DND-41 (cell line): ENCODE measurements at places on chromosomes 2 and 18.

DNA sequence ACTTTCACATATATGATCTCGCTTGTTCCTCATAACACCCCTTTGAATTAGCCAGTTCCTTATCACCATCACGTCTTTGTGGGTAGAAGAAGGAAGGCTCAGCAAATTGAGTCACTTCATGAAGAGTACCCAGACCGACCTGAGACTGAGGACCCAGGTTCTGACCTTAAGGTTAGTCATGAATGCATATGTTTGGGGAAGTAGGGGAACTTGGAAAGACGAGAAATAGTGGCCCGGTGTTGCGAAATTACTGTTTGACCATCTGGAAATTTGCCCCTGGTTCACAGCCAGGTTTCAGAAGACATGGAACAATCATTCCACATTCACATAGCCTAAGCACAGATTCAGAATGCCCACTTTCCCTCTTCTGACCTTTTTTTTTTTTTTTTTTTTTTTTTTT is 59.8 kb downstream of the MEIS1 start:
- no peak for DNase-seq

- DNase-seq = no peak
Measured at GRCh38 chr18:33751613-33752221, 173.7 kb downstream of the ASXL3 start.

- DNase-seq = no peak
Measured at GRCh38 chr2:10369269-10370255, 66.9 kb downstream of the HPCAL1 start.

- no peak for DNase-seq
Measured at GRCh38 chr2:136051725-136052048, 66.3 kb upstream of the DARS1 start.

DNA sequence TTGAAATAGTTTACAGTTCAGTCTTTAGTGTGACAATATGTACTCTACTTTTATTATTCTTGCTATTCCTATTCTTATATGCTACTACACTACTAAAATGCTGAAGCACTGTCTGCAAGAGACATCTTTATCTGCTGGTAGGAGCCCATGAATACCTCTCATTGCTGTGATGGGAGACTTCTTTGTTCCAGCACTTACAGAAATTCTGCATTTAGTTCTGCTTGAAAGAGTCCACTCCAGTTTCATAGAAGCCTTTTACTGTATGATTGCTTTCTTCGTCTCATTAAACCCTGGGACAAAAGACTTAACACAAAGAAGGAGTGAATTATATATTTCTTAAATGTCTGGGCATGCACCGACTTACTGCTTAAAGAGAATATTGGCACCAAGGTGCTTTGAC is 272.7 kb downstream of the CD226 start:
- no peak for DNase-seq

- no peak for DNase-seq
Measured at GRCh38 chr2:49129034-49129433, 25.3 kb downstream of the FSHR start.
